ENCODE measurements at places on chromosomes 6 and 20. TPM values are rescaled to one million over a fixed set of nuclear protein-coding genes. Genes with fewer than 3 reads are reported as not detected.

GRCh38 chr6:89008001-89008814 is 44.8 kb upstream of the RNGTT start:
- no peak for DNase-seq

GRCh38 chr6:52820198-52820597 is 16.6 kb upstream of the GSTA1 start:
- no peak for DNase-seq

The LY6G6F gene
- total RNA-seq, result 0.56 TPM

The DSN1 gene
- 9.2 TPM for total RNA-seq

The C20orf144 gene
- total RNA-seq, result 0.17 TPM
